ENCODE measurements at places on chromosomes 12 and 14. TPM values are rescaled to one million over a fixed set of nuclear protein-coding genes. Genes with fewer than 3 reads are reported as not detected.

The MFAP5 gene
- 12.3 TPM for total RNA-seq

The ANG gene
- total RNA-seq: 16.8 TPM

The VWF gene
- total RNA-seq: 0.86 TPM

The ADAM20 gene
- total RNA-seq: 2.9 TPM

The TMEM30B gene
- 12.4 TPM for total RNA-seq

The AQP2 gene
- total RNA-seq: not detected

The GARIN6 gene
- not detected for total RNA-seq

The HIP1R gene
- total RNA-seq: 14.5 TPM

The TMPRSS12 gene
- total RNA-seq: not detected

The NFKBIA gene
- 90.8 TPM for total RNA-seq

The GYS2 gene
- total RNA-seq: not detected

The ADGRD1 gene
- total RNA-seq: 1.7 TPM

The CHFR gene
- 24.8 TPM for total RNA-seq

The C1QL4 gene
- total RNA-seq: not detected

The FAR2 gene
- total RNA-seq: 13.8 TPM

The PRKD1 gene
- total RNA-seq: 12.0 TPM

The SELPLG gene
- total RNA-seq: 2.9 TPM

The KCNMB4 gene
- 0.13 TPM for total RNA-seq

The DIO2 gene
- 14.7 TPM for total RNA-seq

The GLS2 gene
- not detected for total RNA-seq

The FAM161B gene
- 8.4 TPM for total RNA-seq

The LMNTD1 gene
- 0.52 TPM for total RNA-seq

The GPR84 gene
- total RNA-seq: under 0.01 TPM

All from articular chondrocyte of knee joint (primary cell).